ENCODE measurements at places on chromosomes 13 and 19.

DNA sequence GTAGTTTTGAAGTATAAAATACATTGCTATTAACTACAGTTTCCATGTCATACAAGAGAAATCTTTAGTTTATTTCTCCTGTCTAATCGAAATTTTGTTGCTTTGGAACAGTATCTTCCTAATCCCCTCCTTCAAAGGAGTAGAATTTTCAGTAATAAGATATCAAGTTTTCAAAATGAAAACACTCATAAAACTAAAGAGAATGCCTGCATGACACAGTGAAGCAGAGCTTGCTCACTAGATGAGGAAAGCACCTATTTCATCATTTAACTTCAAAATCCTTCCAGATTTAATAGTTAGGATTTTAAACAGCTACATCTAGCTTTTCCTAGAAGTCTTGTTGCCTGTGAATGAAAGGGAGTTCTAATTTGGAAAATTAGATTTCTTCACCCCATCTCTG lies 80.8 kb downstream of the TNFSF11 start:
- no peak for DNase-seq

GRCh38 chr13:20588529-20589110 lies 21.7 kb downstream of the IFT88 start:
- no peak for DNase-seq

DNA sequence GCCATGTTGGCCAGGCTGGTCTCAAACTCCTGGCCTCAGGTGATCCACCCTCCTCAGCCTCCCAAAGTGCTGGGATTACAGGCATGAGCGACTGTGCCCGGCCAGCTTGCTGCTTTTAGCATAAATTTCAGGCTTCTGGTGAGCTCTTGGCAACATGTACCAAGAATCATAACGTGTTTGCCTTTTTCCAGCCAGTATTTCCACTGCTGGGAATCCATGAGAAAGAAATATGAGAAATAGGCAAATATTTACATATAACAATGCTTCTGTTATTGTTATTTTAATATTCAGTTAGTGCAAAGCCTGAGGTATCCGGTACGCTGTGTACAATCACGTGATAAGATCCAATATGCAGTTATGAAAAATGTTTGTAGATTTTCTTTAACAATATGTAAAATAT lies 29.2 kb upstream of the CERS4 start:
- no peak for DNase-seq

GRCh38 chr13:107778094-107778493 lies 437.2 kb downstream of the LIG4 start:
- DNase-seq: no peak

DNA sequence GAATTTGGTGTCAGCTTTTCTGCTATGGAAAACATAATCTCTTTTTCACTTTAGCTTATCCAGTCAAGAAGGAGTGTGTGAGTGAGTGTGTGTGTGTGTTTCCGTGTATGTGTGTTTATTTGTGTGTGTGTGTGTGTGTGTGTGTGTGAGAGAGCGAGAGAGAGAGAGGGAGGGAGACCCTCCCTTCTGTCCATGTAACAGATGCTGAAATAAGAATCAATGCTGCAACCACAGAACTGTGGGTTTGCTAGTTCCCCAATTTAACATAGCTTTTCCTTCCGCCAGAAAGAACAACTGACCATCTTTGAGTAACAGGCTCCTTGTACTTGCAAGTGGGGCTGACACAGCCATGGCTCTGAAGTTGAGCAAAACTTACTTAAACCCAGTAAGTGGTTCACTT lies 5.2 kb downstream of the LCP1 start:
- DNase-seq: no peak

- DNase-seq: no peak
These were observed 56.1 kb downstream of the PDS5B start for GRCh38 chr13:32642316-32642715.

DNA sequence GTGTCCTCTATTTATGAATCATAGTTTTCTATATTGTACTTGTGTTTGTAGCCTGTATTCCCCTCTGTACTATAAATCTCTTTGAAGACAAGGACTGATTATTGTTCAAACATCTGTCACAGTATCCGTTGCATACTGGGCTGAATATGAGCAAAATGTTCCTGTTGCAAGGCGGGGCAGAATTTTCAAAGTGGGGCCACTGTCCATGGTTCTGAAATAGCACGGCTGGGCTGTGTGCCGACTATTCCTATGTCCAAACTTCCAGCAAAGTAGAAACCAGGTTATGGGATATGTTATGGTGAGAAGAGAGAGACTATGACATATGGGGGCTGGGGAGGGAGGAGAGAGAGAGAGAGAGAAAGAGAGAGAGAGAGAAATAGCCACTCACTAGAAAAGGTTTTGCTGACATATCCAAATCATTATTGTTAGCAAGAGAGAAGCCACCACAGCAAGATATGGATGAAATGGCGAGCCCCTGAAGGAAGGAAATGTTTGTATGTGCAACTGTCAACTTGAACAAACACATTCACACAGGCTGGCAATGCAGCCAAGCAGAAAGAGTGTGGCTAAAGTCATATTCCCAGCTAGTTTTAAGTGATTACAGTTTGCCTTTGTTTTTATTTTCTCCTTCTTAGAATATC lies 107.0 kb upstream of the GPR12 start:
- peak; percentile 15 for DNase-seq

- DNase-seq: peak; percentile 20
These were observed 12.7 kb upstream of the ZNF443 start for GRCh38 chr19:12453495-12453894.

- DNase-seq: no peak
These were observed 11.5 kb downstream of the MARK4 start for GRCh38 chr19:45262570-45262969.

DNA sequence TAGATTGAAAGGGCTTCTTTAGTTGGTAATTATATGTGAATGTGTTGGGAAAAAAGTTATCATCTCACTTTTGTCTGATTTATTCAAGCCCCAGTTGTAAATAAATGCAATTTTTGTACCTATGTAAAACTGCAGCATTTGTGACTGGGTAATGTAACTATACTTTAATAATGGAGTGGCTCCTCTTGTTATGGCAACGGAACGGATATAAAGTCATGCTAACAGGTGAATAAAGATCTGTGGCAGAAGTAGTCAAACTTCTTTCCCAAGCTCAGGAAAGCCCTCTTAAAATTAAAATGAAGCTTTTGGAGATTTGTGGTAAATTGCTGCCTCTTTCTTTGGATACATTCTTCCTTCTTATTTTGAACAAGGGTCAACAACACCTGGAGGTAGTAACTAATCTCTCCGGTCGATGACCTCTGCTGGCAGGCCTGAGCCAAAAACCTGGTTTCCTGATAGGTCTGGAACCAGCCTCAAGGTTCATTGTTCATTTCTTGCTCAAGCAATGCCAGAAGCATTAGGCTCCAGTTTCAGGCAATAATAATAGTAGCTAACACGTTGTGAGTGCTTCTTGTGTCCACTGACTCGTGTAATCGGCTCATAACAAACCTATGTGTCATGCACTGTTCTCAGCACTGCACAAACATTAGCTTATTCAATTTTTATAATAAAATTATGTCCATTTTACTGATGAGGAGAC lies 313.4 kb upstream of the DACH1 start:
- no peak for DNase-seq

DNA sequence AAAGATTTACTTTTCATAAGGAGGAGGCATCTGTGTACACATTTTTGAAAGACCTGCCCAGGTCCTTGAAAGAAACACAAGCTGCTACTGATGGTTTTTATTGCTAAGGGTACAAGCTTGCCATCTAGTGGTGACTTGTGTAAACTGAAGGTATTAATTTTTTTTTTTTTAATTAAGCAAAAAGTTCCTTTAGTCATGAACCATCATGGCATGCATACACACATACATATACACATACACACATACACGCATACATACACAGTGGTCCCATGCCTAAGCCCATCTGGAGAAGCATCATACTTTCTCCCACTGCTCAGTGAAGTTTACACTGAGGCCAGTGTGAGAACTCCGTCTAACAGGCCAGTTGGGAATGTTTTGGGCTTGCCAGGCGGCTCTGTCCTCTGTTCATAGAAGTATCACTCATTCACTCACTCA lies 312.5 kb downstream of the DCLK1 start:
- DNase-seq: peak; percentile 31

DNA sequence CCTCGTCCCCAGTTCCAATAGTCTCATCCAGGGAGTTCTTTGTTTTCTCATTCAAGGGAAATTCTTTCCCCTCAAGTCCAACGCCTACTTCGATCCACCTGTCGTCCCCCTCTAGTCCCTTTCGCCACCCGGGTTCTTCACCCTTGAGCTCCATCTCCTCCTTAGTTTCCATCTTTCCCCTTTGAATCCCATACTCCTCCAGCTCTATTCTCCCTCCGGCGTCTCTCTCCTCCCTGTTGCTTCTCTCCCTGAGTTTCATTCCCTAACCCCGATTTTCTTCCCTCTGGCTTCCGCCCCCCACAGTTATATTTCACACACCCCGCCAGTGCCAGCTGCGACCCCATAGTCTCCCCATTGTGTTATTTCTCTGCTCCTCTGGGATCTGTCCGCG lies 628 bp upstream of the SLC17A7 start:
- no peak for DNase-seq

DNA sequence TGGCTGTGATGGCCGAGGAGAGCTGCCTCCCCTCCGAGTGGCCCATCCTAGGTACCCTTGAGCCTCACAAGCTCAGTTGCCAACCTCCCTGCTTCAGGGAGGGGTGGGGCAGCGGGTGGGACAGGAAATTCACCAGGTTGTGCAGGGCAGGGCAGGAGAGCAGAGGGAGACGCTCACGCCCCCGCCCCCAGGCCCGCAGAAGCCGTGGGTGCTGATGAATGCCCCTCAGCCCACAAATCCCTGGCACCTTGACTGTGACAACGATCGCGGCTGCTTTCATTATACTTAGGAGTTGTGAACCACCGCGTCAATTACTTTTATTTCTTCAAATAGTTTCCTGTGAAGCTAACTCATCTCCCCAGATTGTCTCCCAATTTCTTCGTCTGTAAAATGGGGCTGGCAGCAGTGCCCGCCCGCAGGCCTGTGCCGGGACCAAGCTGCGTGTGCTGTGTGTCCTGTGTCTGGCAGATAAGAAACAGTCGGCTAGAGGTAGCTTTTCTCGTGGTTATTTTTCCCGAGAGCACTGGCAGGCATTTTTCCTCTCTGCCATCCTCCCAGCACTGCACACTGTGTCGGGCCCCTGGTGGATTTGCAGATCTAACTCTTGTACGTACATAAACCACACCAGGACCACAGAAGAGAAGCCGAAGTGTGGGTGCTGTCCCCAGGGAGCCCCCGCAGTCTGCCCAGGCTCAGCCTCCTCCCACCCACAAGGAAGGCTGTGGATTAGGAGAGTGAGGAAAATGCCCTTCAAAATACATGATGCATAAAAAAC lies 7.9 kb upstream of the RASA3 start:
- no peak for DNase-seq

DNA sequence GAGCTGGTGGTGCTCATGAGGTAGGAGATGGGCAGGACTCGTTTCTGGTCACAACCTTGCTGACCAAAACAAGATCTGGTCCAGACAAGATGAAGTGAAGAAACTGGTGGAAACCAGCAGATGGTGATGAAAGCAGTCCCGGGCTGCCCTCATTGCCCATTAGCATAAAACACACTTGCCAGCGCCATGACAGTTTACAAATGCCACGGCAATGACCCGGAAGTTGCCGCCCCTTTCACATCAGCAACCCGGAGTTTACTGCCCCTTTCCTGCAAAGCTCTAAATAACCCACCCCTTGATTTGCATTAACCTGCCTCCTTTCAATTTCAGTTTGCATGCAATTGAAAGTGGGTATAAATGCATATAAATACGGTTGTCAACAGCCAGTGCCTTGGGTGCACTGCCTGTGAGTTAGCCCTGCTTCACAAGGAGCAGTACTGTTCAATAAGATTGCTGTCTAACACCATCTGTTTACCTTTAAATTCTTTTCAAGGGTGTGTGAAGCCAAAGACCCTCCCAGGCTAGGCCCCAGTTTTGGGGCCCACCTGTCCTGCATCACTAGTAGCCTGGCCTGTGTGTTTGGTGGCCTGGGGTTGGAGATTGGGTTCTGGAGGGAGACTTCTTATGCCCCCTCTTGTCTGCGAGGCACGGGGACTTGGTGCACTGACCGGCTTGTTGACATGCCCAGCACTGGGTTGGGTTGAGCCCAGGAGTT lies 38.8 kb downstream of the CHST8 start:
- no peak for DNase-seq

DNA sequence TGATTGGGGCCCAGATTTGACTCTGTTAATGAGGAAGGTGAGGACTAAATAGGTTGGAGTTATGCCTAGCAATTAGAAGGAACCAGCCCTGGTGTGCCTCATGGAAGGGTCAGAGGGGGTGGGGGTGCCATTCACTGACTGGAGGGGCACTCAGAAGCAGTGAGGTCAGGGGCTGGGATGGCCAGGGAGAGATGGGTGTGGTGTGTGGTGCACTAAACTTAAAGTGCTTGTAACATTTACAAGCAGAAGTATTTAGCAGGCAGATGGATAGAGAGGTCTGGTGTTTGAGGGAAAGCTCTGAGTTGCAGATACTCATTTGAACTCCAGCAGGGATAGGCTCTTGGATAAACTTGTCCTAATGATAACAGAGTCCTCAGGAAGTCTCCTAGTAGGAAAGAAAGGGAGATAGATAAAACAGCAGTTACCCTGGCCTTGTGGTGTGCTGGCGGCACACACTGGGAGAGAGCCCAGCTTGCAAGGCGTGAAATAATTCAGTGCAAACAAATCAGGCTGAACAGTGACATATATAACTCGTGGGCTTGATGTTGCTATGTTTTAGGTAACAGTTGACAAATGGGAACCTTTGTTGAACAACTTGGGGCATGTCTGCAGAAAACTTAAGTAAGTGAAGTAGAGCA lies 20.0 kb upstream of the UPF3A start:
- no peak for DNase-seq

DNA sequence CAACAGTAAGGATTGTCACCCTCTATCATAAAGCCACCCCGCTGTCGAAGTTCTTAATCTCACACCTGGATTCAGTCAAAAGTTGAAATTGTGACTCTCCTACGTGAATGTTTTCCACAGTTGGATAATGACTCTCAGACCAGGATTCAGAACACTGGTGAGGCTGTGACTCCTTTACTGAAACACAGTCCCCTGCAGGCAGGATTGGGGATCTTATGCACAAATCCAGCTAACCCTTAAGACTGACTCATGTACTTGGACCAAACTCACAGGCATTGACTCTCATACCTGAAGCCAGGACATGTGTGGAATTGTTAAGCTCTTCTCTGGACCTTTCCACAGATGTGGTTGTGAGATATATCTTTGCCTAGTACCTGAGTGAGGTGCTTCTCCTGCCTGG lies 46.8 kb downstream of the ZNF85 start:
- no peak for DNase-seq

DNA sequence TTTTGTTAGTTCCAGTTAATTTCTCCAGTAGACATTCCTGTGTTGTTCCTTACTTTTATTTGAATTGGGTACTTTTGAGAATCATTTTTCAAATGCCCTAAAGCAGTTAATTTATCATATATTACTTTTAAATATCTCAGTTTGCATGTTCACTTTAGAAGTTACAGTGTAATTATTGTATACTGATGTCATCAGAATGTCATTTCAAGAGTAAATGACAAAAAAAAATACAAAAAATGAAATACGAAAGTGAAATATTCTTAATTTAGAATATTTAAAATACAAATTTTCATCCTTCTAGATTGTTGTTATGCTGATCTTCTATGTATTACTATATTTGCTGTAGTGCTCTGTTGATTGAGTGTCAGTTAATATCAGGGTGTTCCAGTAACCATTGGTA lies 114.2 kb downstream of the PAN3 start:
- DNase-seq: no peak

GRCh38 chr19:23294141-23294540 lies 43.9 kb upstream of the ZNF724 start:
- no peak for DNase-seq

- no peak for DNase-seq
These were observed 3.2 kb downstream of the NTF4 start for GRCh38 chr19:49061445-49061844.

- DNase-seq: no peak
These were observed 14.1 kb downstream of the SH3GL1 start for GRCh38 chr19:4386041-4386782.

All from LoVo (cell line).